ENCODE measurements at places on chromosomes 16 and 17.
A peak's percentile ranks its signal among the peaks of the same experiment; 100 is the strongest.

DNA sequence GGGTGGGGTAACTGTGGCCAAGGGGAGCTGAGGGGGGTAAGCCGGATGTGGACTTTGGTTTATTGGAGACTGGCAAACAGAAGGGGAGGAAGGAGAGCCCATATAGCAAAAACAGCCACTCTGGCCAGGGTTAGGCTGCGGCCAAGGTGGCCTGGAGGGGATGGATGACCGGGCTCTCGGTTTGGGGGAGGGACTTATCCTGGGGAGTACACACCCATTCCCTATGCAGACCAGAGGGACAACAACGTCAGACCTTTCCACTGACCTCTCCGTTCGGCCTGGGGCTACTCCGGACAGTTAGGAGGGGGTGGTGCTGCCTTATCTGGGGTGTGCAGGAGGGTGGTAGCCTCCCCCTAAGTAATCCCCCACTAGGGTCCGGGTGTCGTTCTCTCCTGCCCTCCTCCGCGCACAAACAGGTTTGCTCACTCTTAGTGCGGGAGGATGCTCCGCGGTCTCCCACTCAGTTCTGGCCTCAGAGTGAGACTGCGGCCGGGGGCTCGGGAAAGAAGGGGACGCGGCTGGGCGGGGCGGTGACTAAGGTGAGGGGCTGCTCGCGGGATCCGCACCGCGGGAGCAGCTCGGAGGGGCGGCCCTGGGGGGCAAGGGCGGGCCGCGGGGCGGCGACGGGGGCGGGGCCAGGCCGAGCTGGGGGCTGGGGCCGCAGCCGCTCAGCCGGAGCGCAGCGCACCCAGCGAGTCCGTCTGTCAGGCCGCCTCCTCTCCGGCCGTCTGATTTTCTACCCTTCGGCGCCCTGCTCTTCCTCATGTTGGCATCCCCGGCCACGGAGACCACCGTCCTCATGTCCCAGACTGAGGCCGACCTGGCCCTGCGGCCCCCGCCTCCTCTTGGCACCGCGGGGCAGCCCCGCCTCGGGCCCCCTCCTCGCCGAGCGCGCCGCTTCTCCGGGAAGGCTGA is at the start of gene WNK4:
WNK4 (plus strand) TSS at position 675 of the 915 bp plus-strand sequence; CDS start at position 764, 89 bp downstream.
- DNase-seq, result no peak

DNA sequence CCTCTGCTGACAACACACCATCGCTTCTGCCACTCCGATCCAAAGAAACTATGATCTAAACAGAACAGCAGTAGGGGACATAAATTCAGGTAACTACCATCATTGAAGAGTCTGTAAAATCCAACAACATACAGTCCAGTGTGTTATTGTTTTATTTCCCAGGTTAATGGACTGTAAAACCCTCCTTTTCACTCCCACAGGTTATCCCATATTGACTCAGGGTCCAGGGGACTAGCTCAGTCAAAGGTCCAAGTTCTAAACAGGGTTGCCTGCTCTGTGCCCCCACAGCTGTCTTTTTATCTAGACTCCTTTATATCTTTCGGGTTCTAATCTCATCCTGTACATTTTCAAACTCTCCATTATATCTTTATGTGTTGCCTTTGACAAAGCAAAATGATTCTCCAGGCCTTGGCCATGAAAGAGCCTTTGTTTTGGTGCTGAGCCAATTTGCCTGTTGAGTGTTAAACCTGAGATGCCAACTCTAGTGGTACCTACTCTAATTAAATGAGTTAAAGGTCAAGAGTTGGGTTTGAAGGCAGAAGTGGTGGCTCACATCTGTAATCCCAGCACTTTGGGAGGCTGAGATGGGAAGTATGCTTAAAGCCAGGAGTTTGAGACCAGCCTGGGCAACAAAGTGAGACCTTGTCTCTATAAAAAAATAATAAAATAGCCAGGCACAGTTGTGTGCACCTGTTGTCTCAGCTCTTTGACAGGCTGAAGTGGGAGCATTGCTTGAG is 80.5 kb downstream of the SNX11 start:
- no peak for DNase-seq

DNA sequence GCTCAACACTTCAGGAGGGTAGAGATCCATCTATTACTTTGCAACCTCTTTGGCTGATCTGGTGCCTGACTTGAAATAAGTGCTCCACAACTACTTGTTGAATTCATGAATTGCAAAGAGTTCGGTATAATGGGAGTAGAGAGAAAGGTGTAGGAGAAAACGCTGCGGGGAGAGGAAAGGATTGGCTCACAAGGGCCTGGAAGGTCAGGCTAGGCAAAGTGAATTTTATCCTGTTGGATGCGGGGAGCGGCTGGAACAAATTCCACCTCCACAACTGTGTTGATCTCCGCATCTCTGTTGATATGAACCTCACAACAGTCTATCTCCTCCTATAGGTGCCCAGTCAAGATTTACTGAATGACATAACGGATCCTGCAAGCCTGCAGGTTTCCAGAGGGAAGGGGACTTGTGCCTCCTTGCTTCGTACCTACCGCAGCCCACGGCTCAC is 684 bp downstream of the SLX4 start:
- no peak for DNase-seq

GRCh38 chr17:48510761-48511604 is 19.8 kb downstream of the HOXB1 start:
- peak; percentile 22 for DNase-seq

GRCh38 chr17:69271023-69271422 is 42.4 kb upstream of the ABCA10 start:
- DNase-seq, result no peak

DNA sequence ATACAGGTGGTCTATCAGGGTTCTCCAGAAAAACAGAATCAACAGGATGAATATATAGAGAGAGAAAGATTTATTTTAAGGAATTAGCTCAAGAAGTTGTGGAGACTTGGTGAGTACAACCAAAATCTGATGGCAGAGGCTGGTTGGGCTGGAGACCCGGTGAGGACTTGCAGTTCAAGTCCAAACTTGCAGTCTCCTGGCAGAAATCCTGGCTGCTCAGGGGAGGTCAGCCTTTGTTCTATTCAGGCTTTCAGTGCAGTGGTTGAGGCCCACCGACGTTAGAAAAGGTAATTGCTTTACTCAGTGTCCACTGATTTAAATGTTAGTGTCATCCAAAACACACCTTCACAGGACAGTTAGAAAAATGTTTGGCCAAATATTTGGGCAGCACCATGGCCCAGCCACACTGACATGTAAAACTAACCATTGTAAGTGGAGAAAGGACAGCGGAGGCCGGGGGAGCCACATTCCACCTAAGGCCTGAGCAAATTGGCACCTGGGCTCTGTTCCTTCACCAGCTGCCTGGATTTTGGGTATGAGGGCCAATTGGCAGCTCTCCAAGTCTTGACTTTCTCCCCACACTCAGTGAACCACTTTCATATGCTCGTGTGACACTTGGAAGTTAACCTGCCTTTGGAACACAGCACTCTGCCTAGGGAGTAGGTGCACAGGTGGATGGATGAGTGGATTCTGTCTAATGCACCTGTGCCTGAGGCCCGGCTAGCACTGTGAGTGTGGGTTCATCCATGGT is 54.7 kb downstream of the CACNG5 start:
- DNase-seq, result no peak

DNA sequence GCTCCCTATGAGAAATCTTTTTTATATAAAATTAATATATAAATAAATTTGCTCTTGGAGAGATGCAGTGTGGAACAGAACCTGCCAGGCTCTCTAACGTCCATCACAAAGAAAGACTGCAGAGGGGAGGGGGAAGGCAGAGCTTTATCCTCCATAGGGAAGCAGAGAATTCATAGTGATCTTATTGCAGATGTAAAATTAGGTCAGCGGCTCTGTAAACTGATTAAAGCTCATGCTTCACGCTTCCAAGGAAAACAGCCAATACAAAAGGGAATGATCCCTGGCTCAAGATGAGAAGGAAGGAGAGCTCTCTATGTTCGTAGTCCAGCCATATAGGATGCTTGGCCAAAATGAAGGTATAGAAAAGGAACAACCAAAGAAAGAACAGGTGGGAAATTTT is 532.3 kb upstream of the PSMD7 start:
- no peak for DNase-seq

- DNase-seq, result no peak
Observed at GRCh38 chr16:74469946-74470478, 48.7 kb upstream of the CLEC18B start.

- DNase-seq, result no peak
Observed at GRCh38 chr16:26365161-26365940, 673.6 kb downstream of the HS3ST4 start.

DNA sequence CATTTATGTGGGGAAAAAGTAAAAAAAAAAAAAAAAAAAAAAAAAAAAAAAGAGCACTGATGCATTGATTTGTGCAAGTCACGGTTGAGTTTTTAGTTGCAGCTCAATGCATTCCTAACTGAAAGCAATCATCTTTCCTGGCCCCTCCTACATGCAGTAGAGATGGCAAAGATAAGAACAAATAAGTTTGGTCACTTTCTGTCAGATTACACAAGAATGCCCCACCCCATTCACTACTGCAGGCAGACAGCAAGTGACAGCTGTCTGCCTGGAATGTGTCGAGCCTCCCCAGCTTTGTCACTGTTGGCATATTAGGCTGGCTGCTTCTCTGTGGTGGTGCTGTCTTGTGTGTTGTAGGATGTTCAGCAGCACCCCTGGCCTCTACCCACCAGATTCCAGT is 243.5 kb downstream of the FOXL1 start:
- DNase-seq, result no peak

DNA sequence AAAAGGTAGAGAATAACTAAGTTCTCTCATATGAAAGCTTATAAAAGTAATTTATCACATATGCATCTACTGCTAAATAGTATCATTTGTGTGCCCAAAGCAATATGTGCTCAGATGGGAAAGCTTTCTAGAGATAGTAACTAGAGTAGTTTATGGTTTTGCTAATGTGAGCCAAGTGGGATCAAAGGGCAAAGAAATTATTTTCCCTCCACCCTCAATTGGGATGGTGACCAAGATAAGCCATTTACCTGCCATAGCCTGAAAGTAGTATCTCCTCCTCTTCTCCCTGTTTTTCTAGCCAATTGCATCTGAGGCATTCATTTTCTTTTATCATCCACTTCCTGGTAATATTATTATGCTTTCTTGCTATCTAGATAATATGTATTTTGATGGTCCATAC is 41.9 kb upstream of the KCNJ16 start:
- no peak for DNase-seq

GRCh38 chr16:46775214-46775613 is 27.1 kb upstream of the MYLK3 start:
- no peak for DNase-seq

GRCh38 chr17:42562388-42563142 is 617 bp downstream of the COASY start:
- no peak for DNase-seq

DNA sequence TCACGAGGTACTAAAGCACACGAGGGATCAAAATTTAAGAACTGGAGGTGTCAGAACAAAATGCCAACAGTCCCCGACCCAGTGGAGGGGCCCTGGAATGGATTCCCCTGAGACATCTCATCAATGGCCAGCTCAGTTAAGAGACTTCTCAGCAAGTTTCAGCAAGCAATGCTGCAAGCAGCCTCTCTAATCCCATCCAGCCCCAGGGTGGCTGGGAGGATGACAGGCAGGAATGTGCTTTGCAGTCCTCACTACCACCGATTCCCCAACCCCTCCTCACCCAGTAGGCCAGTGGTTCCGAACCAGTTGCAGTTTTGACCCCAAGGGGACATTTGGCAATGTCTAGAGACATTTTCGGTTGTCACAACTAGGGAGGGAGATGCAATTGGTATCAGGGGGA is 8.7 kb downstream of the GPRC5B start:
- no peak for DNase-seq

- no peak for DNase-seq
Observed at GRCh38 chr17:83122834-83123233, 43.4 kb downstream of the METRNL start.

GRCh38 chr17:20187049-20187448 is 177.9 kb downstream of the SPECC1 start:
- no peak for DNase-seq

DNA sequence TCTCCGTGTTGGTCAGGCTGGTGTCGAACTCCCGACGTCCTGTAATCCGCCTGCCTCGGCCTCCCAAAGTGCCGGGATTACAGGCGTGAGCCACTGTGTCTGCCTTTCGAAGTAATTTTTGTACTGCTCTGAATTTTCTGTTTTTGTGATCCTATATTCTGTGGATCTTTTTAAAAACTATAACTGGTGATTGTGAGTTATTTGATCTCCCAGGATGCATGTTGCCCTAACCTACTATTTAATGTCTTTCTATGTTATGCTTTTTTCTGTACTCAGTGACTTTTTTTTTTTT is 2.5 kb downstream of the RSPRY1 start:
- no peak for DNase-seq

GRCh38 chr17:36742267-36743000 is 141.1 kb downstream of the MRM1 start:
- DNase-seq, result no peak

GRCh38 chr16:4347010-4347409 is 4.1 kb downstream of the PAM16 start:
- no peak for DNase-seq

DNA sequence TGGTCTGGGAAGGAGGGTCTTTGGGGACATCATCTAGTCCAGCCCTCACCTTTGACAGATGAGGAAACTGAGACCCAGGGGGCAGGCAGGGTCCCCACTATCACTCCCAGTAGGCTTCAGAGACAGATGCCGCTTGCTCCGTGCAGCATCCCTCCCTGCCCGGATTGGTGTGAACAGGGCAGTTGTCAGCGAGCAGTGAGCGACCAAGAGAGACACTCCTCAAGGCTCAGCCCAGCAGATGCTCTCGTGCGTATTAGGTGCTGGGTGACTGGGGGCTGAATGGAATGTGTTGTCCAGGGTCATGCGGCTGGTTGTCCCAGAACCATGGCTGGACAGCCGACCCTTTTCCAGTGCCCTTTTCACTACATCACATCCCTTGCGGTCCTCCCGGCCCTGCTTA is 49.0 kb downstream of the MPRIP start:
- DNase-seq, result no peak

GRCh38 chr17:80990921-80991644 is 558 bp upstream of the CHMP6 start:
- DNase-seq, result no peak

DNA sequence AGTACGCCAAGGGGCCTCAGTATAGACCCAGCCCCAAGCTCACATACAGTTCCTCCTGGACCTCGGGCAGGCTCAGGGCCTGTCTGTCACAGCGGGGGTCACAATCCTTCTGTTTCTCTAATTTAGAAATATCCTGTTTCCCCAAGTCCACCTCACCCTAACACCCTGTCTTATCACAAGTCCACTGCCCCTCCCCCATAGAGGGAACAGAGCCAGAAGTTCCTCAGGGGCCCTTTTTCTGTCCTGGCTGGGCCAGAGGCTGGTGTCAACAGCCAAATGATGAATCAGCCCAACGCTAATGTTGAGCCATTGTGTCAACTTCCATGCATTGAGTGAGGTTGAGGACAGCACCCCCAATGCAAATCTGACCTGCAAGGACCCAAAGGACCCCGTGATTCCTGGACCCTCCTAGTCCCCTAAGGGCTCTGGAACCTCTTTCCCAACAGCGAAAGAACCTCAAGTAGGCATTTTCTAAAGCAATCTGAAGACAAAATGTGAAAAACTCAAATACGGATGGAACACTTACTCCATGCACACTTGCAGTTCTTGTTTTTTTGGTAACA is 58.6 kb downstream of the PECAM1 start:
- no peak for DNase-seq

DNA sequence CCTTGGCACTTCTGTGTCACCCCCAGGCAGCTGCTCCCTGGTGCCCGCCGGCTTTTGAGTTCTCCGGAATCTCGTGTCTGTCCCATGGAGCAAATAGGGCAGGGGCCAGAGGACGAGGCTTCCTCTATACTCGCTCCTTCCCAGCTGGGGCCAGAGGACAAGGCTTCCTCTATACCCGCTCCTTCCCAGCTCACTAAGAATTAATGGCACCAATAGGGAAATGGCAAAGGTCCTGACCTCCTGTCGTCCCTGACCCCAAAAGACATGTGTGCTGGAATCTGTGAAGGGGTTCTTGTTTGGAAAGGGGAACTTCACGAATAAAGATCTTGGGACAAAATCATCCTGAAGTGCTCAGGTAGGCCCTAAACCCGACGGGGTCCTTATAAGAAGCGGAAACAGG is 7.6 kb downstream of the SGSH start:
- DNase-seq, result no peak

All from stimulated activated naive CD4-positive, alpha-beta T cell treated with Interleukin-2 at 50 U/mL for 16 hours (primary cell).